ENCODE measurements at places on chromosomes 7 and 10. TPM values are rescaled to one million over a fixed set of nuclear protein-coding genes. Genes with fewer than 3 reads are reported as not detected.

DNA sequence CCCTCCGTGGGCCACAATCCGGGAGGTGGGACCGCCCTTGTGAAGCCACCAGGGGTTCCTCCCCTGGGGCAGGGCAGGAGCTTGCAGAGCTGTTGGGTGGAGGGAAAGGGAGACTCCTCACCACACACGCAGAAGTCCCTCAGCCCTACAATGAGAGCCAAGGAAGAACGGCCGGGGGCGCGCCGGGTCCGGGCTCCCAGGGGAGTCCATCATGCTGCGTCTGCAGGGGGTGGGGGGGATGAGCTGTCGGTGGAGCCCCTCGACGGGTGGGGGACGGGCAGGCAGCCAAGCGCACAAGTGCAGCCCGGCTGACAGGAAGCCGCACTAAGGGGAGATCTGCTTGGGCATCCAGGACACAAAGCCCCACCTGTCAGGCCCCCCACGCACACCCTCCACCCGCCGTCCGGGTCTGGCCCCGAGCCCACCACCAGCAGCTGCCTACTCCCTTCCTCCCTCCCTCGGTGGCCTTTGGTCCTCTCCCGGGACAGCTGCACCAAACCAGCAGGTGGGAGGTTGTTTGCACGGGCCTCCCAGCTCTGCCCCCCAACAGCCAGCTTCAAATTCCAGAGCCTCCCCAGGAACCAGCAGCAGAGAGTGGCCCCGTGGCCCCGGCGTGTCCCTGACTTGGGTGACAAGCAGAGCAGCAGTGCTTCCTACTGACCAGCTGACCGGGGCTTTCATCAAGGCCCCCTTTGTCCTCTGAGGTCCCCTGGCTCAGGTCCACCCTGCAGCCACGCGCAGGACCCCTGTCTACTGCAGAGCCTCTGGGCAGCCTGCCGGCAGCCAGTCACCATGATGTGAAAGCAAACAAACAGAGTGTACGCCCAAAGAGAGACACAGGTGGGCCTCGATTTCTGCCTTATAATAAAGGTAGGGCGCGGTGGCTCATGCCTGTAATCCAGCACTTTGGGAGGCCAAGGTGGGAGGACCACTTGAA lies 50.3 kb downstream of the HIP1 start:
- DNase-seq: no peak
- H3K36me3 ChIP-seq: no peaks in the 10 kb centered on the region
- H3K4me1 ChIP-seq: peaks cover 3% of the 10 kb centered on the region
- no peak overlapping the region for H3K27ac ChIP-seq

DNA sequence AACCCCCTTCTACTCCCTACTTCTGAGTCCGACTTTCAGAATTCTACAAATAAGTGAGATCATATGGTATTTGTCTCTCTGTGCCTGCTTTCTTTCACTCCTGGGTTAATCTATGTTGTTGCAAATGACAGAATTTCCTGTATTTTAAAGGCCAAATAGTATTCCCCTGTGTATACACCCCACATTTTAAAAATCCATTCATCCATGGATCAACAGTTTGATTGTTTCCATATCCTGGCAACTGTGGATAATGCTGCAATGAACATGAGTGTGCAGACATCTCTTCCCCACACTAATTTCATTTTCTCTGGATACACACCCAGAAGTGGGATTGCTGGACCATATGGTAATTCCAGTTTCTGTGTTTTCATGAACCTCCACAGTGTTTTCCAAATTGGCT lies 225.8 kb upstream of the TCERG1L start:
- no peaks in the 10 kb centered on the region for H3K4me1 ChIP-seq
- no peaks in the 10 kb centered on the region for H3K36me3 ChIP-seq
- no peaks in the 10 kb centered on the region for H3K27me3 ChIP-seq
- no peak for DNase-seq

PLEKHS1 gene
- total RNA-seq: 0.07 TPM

DNA sequence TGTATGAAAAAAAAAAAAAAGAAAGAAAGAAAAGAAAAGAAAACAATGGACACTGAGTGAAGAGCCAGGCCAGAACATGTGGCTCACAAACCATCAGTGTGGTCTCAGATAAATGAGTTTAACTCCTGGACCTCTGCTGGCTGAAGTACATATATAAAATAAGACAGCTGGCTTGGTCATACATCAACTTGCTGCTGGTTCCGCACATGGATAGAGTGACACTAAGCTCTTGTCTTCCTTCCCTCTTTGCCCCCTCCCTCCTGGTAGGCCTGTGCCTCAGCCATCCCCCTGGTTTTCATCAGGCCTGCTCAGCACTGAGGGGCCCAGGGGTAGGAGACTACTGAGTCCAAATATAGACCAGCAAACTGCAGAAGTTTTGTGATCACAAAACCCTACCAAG lies 58.1 kb upstream of the DGKI start:
- H3K36me3 ChIP-seq: peaks cover 32% of the 10 kb centered on the region
- peaks cover 14% of the 10 kb centered on the region for H3K4me1 ChIP-seq
- no peak overlapping the region for H3K4me3 ChIP-seq
- H3K27ac ChIP-seq: no peak overlapping the region
- H3K27me3 ChIP-seq: no peaks in the 10 kb centered on the region
- no peak for DNase-seq

PDCD4 gene
- 115 TPM for total RNA-seq

DNA sequence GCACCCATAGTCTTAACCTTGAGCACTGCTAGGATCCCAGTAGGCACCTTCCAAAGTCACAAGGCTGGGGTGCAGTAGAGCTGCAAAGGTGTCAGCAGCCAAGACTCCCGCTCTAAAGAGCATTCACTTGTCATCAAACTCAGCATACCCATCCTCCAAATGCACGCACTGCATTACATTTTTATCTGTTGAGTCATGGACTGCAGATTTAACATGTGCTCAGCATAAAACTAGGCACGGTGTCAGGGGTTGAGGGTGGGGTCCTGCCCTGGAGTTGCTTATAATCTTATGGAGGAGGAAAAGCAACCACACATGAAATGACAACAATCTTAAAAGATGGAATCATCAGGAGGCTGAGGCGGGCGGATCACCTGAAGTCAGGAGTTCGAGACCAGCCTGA lies 102.6 kb downstream of the PARP12 start:
- no peak overlapping the region for H3K4me3 ChIP-seq
- no peak overlapping the region for H3K27ac ChIP-seq
- no peaks in the 10 kb centered on the region for H3K36me3 ChIP-seq
- peaks cover 5% of the 10 kb centered on the region for H3K27me3 ChIP-seq
- H3K4me1 ChIP-seq: no peaks in the 10 kb centered on the region

MMRN2 gene
- total RNA-seq: not detected

DNA sequence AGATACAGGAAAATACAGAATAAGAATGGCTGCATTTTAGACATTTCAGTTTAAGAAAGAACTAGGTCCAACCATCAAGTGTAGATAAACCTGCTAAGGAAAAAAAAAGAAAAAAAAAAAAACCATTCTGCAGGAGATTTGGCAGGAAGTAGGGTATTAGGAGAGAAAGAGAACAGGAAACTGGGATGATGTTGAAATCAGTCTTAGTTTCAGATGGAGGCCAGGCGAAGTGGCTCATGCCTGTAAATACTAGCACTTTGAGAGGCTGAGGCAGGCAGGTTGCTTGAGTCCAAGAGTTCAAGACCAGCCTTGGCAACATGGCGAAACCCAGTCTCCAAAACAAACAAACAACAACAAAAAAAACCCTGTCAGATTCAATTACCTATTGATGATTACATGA lies 120.2 kb downstream of the RAB11FIP2 start:
- H3K27ac ChIP-seq: no peak overlapping the region
- no peaks in the 10 kb centered on the region for H3K27me3 ChIP-seq
- no peak for DNase-seq
- no peaks in the 10 kb centered on the region for H3K36me3 ChIP-seq
- H3K4me3 ChIP-seq: no peak overlapping the region

GRCh38 chr7:18287482-18287881 lies 208.1 kb upstream of the HDAC9 start:
- no peak for DNase-seq
- H3K36me3 ChIP-seq: no peaks in the 10 kb centered on the region
- no peak overlapping the region for H3K4me3 ChIP-seq
- peaks cover 14% of the 10 kb centered on the region for H3K4me1 ChIP-seq
- H3K27me3 ChIP-seq: no peaks in the 10 kb centered on the region

- no peak overlapping the region for H3K4me3 ChIP-seq
- DNase-seq: no peak
- no peaks in the 10 kb centered on the region for H3K4me1 ChIP-seq
- H3K36me3 ChIP-seq: no peaks in the 10 kb centered on the region
- no peaks in the 10 kb centered on the region for H3K27me3 ChIP-seq
Observed at GRCh38 chr7:71482284-71482683, 350.3 kb downstream of the GALNT17 start.

GRCh38 chr10:44968091-44968490 lies 8.5 kb downstream of the RASSF4 start:
- peak overlapping the region; percentile 63 for H3K27ac ChIP-seq
- H3K27me3 ChIP-seq: no peaks in the 10 kb centered on the region
- H3K4me3 ChIP-seq: no peak overlapping the region
- peaks cover 2% of the 10 kb centered on the region for H3K36me3 ChIP-seq

DNA sequence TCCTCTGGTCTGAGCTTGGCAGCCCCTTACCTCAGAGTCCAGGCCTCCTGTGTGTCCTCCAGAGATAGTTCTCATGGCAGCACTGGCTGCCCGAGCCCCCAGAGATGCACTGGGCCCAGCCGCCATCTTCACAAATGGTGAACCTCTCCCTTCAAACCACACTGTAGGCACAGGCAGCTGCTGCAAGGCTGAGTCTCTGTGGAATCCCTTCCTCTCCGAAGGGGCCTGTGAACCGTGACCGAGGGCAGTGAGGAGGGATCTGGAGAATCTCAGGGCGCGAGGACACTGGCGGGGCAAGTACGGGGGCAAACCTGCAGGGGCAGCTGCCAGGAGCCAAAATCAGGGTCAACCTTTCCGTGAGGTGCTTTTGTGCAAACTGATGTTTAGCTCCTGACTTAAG lies 69.5 kb upstream of the CFAP46 start:
- H3K27ac ChIP-seq: no peak overlapping the region
- no peak overlapping the region for H3K4me3 ChIP-seq
- DNase-seq: no peak
- H3K4me1 ChIP-seq: no peaks in the 10 kb centered on the region
- H3K36me3 ChIP-seq: no peaks in the 10 kb centered on the region

DNA sequence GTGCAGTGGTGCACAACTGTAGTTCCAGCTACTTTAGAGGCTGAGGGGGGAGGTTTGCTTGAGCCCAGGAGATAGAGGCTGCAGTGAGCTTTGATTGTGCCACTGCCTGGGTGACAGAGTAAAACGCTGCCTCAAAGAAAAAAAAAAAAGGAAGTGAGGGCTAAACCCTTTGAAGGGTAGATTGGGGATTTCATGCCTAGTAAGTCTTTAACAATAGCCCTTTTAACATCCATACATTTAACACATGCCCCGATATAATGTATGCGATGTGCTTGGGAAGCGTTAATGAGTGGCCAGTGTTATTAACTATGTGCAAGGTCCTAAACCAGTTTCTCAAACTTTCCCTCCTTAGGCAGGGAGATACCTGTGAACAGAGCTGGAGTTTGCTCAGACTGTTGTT lies 229.2 kb upstream of the HPS1 start:
- H3K36me3 ChIP-seq: no peaks in the 10 kb centered on the region
- H3K27me3 ChIP-seq: peaks cover 14% of the 10 kb centered on the region
- H3K4me1 ChIP-seq: no peaks in the 10 kb centered on the region
- H3K27ac ChIP-seq: no peak overlapping the region
- no peak for DNase-seq
- no peak overlapping the region for H3K4me3 ChIP-seq

HHEX gene
- 0.23 TPM for total RNA-seq

DNA sequence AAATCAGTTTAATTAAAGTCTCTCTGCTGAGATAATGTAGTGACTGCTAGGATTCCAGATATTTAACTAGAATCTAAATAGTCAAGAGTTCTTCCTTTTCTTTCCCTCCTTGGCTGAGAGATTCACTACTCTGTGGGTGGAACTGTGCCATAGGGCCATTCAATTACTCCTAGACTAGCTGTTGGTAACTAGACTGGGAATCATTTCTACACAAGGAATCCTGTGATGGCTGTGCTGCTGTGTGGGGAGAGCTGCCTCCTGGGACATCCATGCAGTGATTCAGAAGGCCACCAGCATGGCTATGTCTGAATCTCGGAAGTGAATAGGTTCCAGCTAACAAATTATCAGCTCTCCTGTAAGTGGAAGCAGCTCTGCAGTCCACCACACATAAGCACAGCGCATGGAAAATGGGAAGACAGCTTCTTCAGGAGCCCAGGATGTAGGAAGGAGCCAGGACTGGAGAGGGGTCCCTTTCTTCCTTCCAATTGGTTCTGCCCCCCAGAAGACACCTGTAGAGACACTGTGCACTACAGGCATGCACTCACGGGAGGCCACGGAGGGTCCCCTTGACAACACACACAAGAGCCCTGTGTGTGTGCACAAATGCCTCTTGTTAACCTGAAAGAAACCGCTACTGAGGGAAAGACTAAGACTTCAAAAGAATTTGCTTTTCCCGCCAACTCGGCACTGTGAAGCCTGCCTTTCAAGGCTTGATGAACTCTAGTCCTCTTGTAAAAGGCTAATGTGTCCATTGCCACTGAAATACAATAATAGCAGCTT lies 66.5 kb downstream of the SCRN1 start:
- H3K4me1 ChIP-seq: no peaks in the 10 kb centered on the region
- H3K36me3 ChIP-seq: no peaks in the 10 kb centered on the region
- H3K4me3 ChIP-seq: no peak overlapping the region
- no peak for DNase-seq

GRCh38 chr10:73859428-73859783 lies 14.9 kb downstream of the CAMK2G start:
- DNase-seq: peak; percentile 91
- H3K27me3 ChIP-seq: no peaks in the 10 kb centered on the region
- peaks cover 39% of the 10 kb centered on the region for H3K36me3 ChIP-seq
- peak overlapping the region; percentile 29 for H3K4me3 ChIP-seq

- peaks cover 6% of the 10 kb centered on the region for H3K27me3 ChIP-seq
Observed at GRCh38 chr7:27697861-27698430, 35.3 kb upstream of the HIBADH start.

DNA sequence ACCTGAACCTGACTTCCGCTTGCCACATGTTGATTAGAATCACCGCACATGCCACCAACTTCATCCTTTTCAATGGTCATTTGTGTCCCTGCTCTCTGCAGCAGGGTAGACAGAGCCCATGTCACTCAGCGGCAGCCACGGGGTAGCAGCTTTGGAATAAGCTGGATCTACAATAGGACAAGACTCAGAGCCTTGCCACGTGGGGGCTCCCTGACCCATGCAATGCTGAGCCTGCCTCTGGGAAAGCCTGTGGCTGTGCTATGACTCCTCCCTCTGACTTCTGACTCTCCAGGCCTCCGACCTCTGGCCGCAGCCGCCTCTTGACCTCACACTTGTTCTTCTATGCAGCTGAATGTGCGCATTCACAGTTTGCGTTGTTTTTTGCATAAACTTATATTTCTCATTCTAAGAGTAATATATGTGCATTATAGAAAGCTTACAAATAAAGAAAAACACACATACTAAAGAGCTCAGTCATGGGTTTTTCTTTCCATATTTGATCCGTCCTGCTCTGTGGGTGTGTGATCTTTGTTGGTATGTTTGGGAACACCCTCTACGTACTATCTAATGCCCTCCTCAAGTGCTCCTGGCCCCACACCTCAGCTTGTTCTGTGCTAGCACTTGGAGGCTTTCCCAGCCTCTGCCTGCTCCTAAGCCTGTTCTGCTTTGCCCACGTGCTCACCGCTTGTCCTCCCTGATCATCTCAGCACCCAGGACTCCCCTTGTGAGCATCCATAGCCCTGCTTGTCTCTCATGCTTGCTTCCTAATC lies 198.0 kb upstream of the MKI67 start:
- H3K4me3 ChIP-seq: no peak overlapping the region
- no peak overlapping the region for H3K27ac ChIP-seq
- no peaks in the 10 kb centered on the region for H3K4me1 ChIP-seq
- DNase-seq: no peak
- H3K27me3 ChIP-seq: peaks cover 4% of the 10 kb centered on the region
